ENCODE measurements at places on chromosomes 12 and 14.
A peak's percentile ranks its signal among the peaks of the same experiment; 100 is the strongest.

- peak overlapping the region; percentile 41 for H3K4me3 ChIP-seq
- DNase-seq: no peak
- H3K27me3 ChIP-seq: no peaks in the 10 kb centered on the region
- peaks cover 43% of the 10 kb centered on the region for H3K36me3 ChIP-seq
- H3K4me1 ChIP-seq: peaks cover 15% of the 10 kb centered on the region
- H3K27ac ChIP-seq: peak overlapping the region; percentile 97
Measured at GRCh38 chr12:123251403-123252076, 18.3 kb downstream of the MTRFR start.

DNA sequence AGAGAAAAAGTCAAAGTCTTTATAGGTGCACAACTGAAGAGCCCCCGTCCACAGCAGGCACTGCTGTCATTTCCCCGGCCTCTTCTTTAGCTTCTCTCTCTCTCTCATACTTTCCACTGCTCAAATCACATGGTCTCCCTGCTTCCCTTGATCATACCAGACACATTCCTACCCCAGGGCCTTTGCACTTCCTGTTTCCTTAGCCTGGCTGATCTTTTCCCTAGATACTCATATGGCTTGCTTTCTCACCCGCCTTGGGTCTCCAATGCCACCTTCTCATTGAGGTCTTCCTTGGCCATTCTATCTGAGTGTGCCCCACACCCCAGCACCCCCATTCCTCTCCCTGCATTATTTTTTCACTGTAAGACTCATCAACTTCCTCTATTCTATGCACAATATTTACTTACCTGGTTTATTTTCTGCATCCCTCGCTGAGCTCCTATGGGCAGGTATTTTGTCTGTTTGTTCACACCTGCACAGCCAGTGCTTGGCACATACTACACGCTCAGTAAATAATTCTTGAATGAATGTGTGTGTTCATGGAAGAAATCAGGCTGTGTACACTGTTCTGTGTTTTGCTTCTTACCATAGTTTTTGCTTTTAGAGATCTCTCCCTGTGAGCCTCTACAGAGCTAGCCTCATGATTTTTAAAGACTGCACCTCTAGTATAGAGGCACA lies 31.9 kb downstream of the SERPINA1 start:
- H3K27me3 ChIP-seq: peaks cover 18% of the 10 kb centered on the region
- DNase-seq: no peak
- no peaks in the 10 kb centered on the region for H3K36me3 ChIP-seq
- no peak overlapping the region for H3K4me3 ChIP-seq
- H3K4me1 ChIP-seq: peaks cover 4% of the 10 kb centered on the region

- H3K4me1 ChIP-seq: no peaks in the 10 kb centered on the region
- H3K4me3 ChIP-seq: no peak overlapping the region
- H3K27ac ChIP-seq: no peak overlapping the region
- H3K36me3 ChIP-seq: peaks cover 15% of the 10 kb centered on the region
Measured at GRCh38 chr14:103685276-103686211, 29.7 kb downstream of the XRCC3 start.

GRCh38 chr12:55926738-55927587 lies 731 bp downstream of the PYM1 start:
- peak; percentile 89 for DNase-seq
